Endothelial cell (in vitro differentiated cells): ENCODE measurements at places on chromosomes 12 and 14. TPM values are rescaled to one million over a fixed set of nuclear protein-coding genes. Genes with fewer than 3 reads are reported as not detected.

DNA sequence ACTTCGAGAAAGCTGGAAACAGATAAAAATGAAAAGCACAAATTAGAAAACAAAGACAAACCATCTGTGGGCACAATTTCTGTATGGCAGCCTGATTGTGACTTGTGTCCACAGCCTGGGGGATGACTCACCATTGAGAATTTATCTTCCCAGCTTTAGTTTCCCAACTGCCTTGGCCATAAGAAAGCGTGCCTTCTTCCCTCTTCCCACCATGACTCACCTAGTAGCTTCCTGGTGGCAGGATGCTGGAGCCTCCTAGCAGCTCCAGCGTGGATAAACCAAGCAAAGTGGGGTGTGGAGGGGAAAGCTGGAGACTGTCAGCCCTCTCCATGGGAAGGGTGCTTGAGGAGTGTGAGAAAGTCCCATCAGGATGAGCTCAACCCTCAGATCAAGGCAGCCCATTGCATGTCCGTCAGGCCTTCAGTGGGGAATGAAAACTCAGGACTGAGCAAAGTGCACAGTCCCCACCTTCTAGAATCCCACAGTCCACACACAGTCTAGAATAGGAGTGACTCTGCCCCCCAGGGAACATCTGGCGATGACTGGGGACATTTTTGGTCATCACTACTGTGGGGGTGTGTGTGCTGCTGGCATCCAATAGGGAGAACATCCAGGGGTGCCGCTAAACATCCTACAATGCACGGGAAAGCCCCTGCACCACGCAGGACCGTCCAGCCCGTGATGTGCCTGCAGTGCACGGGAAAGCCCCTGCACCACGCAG, 22.4 kb upstream of the SERPINA6 start:
- no peak for DNase-seq

DNA sequence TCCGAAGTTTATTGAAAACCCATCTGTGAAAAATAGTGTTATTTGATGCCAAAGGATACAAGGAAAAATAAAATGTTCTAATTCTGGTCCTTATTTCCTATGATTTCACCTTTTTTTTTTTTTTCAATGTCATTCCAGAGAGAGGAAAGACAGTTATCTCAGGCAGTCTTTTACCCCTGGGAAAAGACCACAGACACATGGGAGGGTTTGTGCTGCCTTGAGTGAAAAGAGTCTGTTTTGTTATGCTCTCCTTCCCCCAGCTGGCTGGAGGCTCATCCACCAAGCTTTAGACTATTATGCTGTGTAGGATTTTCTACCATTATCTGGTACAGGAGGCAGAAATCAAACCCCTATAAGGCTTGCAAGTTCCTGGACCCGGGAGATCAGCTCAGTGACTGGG, 151.8 kb downstream of the CRADD start:
- no peak for DNase-seq

DNA sequence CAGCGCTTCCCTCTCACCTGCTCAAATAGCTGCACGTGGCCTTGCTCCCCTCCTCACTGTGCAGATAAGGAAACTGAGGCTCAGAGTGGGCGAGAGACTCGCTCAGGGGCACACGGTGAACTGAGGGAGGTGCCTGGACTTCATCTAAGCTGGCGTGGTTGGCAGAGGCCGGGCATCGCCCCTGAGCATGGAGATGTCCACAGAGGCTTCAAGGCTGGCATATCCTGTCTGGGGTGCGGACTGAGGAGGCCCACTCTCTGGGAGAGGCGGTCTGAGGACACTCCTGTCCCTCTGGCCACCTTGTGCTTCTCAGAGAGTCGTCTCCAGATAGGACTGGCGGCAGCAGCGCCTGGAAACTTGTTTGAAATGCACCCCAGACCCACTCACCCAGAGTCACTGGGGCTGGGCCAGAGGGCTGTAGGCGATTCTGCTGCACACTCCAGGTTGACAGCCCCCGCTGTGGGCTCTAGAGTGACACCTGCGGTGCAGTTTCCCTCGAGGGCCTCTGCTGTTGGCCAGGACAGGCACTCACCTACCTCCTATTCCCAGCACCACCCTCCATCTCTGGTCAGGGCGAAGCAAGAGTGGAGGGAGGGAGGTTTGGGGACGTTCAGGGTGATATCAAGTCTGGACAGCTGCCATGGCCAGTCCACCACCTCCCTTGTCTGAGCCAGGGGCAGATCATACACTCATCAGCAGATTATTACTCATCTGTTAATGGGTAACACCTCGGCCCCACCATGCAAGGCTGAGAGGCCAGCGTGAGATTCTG, 11.2 kb upstream of the LBHD2 start:
- no peak for DNase-seq

DNA sequence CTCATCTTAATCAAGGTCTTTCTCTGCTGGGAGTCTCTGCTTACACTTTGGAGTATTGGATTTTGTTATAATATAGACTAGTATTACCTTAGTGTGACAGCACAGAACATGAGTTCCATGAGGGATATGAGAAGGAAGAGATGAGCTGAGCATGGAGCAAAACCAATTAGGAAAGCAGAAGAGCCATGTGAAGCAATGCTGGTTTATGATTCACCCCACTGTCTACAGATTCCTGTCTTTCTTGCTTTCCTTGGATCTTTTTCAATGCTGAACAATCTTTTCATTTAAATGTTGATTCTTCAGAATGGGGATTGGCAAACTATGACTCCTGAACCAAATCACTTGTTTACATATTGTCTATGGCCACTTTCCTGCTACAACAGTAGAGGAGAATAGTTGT, 70.4 kb upstream of the KITLG start:
- DNase-seq, result no peak

Gene AMIGO2
- 24.2 TPM for total RNA-seq

Gene SEL1L
- 71.9 TPM for total RNA-seq

Gene KRT79
- not detected for total RNA-seq
